Fibroblast of lung (primary cell): ENCODE measurements at places on chromosomes 16 and 17. TPM values are rescaled to one million over a fixed set of nuclear protein-coding genes. Genes with fewer than 3 reads are reported as not detected.

C1QTNF1 gene
- total RNA-seq: 32.4 and 45.2 TPM in 2 replicates

GRCh38 chr16:57688987-57689761, 5.4 kb upstream of the DRC7 start:
- H3K27ac ChIP-seq: no peak overlapping the region
- no peak for DNase-seq
- H3K4me1 ChIP-seq: no peaks in the 10 kb centered on the region
- H3K36me3 ChIP-seq: no peaks in the 10 kb centered on the region
- no peak overlapping the region for H3K4me3 ChIP-seq

- no peak overlapping the region for H3K4me3 ChIP-seq
- no peak for DNase-seq
- no peaks in the 10 kb centered on the region for H3K36me3 ChIP-seq
Measured at GRCh38 chr17:65545705-65546523, 15.5 kb downstream of the AXIN2 start.

DNA sequence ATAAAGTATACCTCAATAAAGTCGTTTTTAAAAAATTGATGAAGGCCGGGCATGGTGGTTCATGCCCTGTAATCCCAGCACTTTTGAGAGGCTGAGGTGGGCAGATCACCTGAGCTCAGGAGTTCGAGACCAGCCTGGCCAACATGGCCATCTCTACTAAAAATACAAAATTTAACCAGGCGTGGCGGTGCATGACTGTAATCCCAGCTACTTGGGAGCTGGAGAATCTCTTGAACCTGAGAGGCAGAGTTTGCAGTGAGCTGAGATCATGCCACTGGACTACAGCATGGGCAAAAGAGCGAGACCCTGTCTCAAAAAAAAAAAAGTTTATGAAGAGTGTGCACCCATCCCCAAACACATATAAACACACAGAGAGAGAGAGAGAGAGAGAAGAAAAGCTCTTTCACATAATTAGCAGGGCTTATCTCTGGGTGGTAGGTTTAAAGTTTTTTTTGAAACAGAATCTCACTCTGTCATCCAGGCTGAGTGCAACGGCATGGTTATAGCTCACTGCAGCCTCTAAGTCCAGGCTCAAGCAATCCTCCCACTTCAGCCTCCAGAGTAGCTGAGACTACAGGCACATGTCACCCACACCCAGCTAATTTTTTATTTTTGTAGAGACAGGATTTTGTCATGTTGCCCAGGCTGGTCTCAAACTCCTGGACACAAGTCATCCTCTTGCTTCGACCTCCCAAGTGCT, 3.0 kb downstream of the SREBF1 start:
- no peak for DNase-seq
- H3K4me3 ChIP-seq: no peak overlapping the region
- peaks cover 33% of the 10 kb centered on the region for H3K4me1 ChIP-seq
- no peaks in the 10 kb centered on the region for H3K27me3 ChIP-seq

GRCh38 chr16:50136399-50136798, 16.7 kb upstream of the TENT4B start:
- H3K27me3 ChIP-seq: peaks cover 3% of the 10 kb centered on the region
- no peaks in the 10 kb centered on the region for H3K4me1 ChIP-seq
- H3K36me3 ChIP-seq: no peaks in the 10 kb centered on the region
- H3K27ac ChIP-seq: no peak overlapping the region
- H3K4me3 ChIP-seq: no peak overlapping the region
- no peak for DNase-seq
